ENCODE measurements at places on chromosomes 2 and 18.

DNA sequence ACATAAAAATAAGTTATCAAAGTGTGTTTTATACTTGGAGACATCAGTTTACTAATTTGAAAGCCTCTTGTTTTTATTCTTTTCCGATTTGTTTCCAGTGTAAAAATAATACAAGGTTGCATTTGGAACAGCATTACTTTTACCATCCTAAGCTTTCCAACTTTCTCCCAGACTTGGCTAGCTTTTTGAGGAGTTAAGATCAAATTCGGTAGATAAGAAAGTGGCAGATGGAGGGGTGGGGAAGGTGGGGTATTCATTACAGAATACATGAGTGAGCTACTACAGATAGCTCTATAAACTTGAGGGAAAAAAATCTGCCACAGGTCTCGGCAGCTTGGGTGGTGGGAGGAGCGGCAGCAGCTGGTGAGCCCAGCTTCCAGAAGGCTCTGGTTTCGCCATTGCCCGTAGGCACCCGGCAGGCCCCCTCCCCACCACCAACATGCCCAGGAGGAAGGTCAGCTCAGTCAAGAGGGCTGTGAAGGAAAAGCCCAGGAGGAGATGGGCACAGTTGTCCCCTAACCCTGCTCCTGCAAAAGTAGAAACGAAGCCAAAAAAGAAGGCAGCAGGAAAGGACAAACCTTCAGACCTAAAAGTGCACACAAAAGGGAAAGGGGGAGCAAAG, 18.6 kb upstream of the RMC1 start:
- no peak for DNase-seq

- no peak for DNase-seq
Measured at GRCh38 chr2:179460181-179460929, 195.7 kb upstream of the SESTD1 start.

DNA sequence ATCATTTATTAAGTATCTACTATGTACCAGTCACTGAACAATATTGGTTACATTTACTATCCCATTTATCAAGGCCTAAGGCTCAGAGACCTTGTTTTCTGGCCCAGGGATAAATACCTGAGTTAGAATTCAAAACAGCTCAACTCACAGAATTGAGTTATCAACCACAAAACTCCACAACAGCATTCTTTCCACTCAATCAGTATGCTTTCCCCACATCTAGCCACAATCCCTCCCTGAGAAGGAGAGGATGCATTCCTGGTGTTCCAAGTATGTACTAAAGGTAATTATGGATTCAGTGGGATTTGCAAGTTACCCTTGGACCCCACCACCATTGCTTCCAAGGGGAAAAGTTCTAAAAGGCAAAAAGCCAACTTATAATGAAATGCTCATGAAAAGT, 104.2 kb upstream of the PID1 start:
- DNase-seq = no peak

DNA sequence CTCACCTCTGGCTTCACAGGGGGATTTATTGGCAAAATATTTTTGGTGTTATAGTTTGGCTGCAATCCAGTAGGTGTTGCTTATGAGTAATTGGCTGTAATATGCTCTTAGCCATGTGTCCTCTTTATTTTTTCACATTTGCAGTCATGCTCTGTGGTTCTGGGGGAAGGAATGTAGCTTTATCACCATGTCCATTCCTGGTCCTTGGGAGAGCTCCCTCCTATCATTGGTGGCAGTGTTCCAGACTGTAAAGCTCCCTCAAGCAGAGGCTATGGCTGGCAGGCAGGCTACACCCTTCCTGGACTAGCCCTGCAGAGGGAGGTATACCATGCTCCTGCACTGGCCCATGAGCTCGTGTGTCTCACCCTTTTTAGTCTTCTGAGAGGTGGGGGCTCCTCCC, 120.0 kb upstream of the FSIP2 start:
- DNase-seq = no peak

DNA sequence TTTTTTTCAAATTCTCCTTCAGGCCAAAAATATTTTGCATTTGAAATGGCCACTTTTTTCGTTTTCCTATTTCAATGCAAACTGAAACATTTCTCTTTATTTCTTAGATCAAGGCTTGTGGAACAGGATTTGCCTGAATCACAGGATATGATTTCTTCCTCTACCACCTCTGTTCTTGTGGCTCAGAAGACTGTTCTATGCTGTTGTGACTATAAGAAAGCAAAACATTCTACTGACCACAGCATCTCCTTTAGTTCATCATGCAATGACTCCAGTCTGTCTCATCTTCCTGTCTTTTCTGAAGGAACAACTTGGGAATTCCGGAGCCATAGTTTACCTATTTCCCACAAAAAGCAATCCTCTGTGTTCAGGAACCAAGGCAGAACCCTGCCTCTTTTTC, 16.2 kb upstream of the ZNF512 start:
- DNase-seq = no peak

DNA sequence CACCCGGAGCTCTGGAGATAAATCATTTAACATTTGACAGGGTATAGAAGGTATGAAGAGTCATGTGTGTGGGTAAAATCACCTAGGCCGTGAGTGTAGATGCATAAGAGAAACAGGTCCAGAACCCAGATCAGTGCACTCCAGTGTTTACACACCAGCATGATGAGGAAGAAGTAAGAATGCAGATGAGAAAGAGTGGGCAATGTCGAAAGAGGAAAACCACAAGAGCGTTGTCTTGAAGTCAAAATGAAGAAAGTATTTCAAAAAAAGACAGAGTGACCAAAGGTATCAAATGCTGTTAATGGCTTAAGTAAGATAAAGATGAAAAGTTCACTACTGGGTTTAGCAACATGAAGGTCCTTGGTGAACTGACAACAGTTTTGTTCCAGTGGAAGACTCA, 32.0 kb upstream of the PLB1 start:
- no peak for DNase-seq

- DNase-seq = no peak
Measured at GRCh38 chr2:18124116-18124835, 245.8 kb downstream of the KCNS3 start.

DNA sequence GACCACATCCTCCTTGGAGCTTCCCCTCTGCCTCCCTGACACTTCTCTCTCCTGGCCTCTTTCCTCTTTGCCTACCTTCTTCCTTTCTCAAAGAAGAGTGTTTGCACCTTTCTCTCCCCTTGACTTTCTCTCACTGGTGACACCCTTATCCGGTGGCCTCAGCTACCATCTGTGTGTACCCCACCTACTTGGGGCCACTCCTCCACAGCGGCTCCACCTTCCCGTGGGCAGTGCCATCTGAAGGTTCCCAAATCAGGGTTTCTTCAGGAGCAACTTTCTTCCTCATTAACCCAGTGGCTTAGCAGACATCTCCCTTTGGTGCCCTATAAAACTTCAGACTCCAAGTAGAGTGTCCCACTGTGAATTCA, 5.3 kb upstream of the NCL start:
- DNase-seq = no peak

GRCh38 chr2:106581755-106582147, 94.6 kb downstream of the CD8B2 start:
- DNase-seq = no peak

DNA sequence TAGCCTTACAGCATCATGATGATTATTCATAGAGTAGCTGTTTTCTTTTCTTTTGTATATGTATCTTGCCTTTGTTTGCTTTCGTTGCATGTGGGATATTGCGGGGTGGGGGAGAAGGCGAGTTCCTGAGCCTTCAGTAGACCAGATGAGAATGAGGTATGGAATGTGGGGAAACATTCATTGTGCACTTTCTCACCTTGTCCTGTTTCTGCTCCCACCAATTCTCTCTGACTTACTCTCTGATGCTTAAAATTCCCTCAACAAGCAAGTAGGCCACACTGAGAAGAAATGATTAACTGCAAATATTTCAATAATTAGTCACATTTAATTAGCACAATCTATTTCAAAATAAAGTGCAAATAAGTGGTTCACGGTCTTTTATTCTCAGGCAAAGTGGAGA, 31.0 kb downstream of the GKN2 start:
- no peak for DNase-seq

GRCh38 chr2:115650827-115651226, 1208.4 kb downstream of the DPP10 start:
- no peak for DNase-seq

All from stimulated activated CD8-positive, alpha-beta memory T cell treated with anti-CD3 and anti-CD28 coated beads, Interleukin-4, amount 100 ng/mL, for 1 hour (primary cell).